Fibroblast of skin of scalp (primary cell): ENCODE measurements at places on chromosomes 12 and 14.

- DNase-seq: no peak
These were observed 31.1 kb downstream of the CLEC2D start for GRCh38 chr12:9700606-9700956.

DNA sequence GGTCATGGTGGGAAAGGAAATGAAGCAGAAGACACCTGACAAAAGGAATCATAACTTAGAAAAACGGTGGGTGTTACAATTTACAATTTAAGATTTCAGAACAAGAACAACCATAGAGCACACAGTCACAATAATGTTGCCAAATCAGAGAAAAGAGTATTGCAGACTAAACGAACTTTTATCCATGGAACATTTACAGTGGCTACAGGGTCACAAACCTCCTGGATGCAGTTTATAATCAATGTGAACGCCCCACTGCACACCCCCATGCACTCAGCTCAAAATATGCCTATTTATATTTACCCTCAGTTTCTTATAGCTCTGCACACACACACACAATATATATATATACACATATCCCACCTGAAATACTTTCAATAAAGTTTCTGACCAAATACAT, 8.0 kb downstream of the KRR1 start:
- no peak for DNase-seq

GRCh38 chr14:104865631-104866441, 768 bp downstream of the CEP170B start:
- DNase-seq: peak; percentile 71

- DNase-seq: no peak
These were observed 122.7 kb downstream of the DIP2B start for GRCh38 chr12:50627491-50627890.

- DNase-seq: peak; percentile 23
These were observed 11.3 kb downstream of the MED13L start for GRCh38 chr12:116266168-116266601.

GRCh38 chr14:65223636-65224035, 121.3 kb upstream of the MAX start:
- DNase-seq: no peak

DNA sequence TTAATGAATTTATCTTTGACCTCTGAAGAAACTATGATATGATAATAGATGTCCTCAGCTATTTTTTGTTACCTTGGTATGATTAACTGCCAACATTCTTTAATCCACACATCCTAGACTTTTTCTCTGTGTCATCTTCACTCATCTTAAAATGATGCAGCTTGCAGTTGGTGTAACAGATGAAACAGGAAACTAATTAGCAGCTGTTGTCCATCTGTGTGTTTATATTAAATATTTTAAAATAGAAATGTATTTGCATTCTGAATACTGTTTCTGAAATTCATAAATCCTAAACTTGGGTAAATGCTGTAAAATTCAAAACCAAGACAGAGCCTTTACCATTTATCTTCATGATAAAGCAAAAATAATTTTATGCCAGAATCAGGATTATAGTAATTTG, 56.1 kb upstream of the GARIN2 start:
- DNase-seq: no peak

GRCh38 chr14:63203618-63204406, 431 bp upstream of the RHOJ start:
- peak; percentile 99 for DNase-seq

- no peak for DNase-seq
These were observed 253.3 kb downstream of the SLC15A4 start for GRCh38 chr12:128570191-128571065.

DNA sequence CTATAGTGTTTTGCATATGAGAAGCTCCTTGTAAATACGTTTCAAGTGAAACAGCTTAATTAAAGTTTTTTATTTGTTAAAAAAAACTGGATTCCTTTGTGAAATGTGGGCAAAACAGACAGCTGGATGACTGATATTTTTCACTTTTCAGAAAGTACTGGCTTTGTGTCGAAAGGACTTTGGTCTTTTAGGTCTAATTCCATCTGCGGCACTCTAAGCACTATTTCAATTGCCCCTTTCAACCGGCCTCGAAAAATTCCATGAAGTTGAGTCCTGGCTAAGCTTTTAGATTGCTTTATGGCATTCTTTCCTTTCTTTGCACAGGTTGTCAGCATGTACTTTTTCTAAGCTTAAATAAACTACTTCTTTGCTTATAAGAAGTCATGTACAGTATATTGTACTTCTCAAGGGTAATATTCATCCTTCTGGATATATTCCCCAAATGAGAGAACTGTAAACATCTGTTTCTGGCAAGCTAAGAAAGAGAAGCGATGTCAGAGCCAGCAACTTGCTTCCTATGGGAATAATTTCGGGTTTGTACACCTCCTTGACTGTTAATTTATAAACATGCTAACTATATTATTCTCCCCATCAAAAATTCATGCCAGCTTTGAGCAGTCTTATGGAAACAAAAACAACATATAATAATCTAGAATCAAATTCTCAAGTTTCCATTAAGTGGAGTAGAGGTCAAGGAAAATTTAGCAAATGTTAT, 611.3 kb downstream of the ETNK1 start:
- no peak for DNase-seq

DNA sequence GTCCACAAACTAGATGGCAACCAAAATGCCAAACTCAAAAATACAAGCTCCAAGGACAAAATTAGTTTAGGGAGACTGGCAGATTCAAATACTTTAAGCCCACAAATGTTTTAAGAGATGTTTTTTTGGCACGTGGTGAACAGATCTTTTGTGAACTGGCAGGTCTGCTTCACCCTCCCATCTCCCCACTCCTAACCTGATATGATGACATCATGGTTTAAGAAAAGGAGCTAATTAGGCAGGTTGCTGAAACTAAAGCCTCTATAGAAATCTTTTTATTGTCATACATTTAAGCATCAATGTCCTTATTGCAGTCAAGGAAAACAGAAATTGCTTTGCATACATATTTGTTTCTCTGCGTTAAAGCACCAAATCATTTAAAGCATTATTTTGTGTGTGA, 5.8 kb downstream of the LRIG3 start:
- DNase-seq: no peak
